NB4 (cell line): ENCODE measurements at places on chromosomes 16 and 17.

GRCh38 chr16:85935974-85936760 is 37.2 kb downstream of the IRF8 start:
- peak; percentile 80 for DNase-seq

DNA sequence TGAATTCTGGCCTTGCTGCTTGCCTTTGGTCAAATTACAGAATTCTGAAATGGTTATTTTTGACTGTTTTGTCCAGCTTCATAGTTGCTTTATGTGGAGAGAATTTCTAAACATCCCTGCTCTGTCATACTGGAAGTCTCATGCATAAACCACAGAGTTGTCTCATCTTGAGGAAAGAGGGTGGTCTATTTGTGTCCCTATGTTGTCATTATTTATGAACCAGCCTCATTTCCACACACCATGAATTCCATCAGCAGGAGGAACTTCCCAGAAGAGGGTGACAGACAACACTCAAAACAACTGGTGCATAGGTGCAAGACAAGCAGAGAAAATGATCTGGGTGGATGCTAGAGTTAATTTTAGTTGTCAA is 525.8 kb upstream of the GOT2 start:
- peak; percentile 59 for DNase-seq

- DNase-seq: peak; percentile 21
These were observed at the start of gene C17orf107 for GRCh38 chr17:4899341-4900230. Gene C17orf107 (plus strand): TSS chr17:4899536. CDS start chr17:4899763, 227 bp downstream.

- peak; percentile 2 for DNase-seq
These were observed 834.3 kb upstream of the CDH8 start for GRCh38 chr16:62870554-62870953.

- peak; percentile 67 for DNase-seq
These were observed 2.1 kb downstream of the MFAP4 start for GRCh38 chr17:19384723-19385391.
